ENCODE measurements at places on chromosomes 5 and 9. TPM values are rescaled to one million over a fixed set of nuclear protein-coding genes. Genes with fewer than 3 reads are reported as not detected.

The PCDHA10 gene
- total RNA-seq = not detected

The ACOT12 gene
- not detected for total RNA-seq

The PCDHGA1 gene
- 0.05 TPM for total RNA-seq

The STING1 gene
- total RNA-seq = 281 TPM

The IFNA21 gene
- not detected for total RNA-seq

The ROPN1L gene
- total RNA-seq = 7.5 TPM

The CCNI2 gene
- 6.7 TPM for total RNA-seq

The NUTM2F gene
- total RNA-seq = not detected

The FCN1 gene
- not detected for total RNA-seq

The SLC34A1 gene
- total RNA-seq = 1.4 TPM
